Cerebellum (tissue), 4 donors: ENCODE measurements at places on chromosomes 3 and 15.

DNA sequence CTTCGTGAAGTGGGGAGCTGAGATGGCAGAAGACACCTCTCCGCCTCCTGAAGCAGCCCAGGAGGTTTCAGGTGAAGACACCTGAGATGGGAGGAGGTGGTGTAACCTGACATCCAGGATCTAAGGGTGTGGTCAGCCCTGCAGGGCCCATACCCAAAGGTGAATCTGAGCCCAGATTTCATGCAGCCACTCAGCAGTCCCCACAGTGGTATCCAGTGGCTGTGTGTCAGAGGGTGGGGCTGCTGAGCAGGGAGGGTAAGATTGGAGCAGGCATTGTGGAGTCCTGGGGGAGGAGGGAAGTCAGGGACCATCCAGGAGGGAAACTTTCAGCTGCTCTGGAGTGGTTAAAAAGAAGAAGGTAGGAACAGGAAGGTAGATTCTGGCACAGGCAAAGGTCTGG lies 46.0 kb upstream of the SMAD6 start:
- no peak for DNase-seq

- DNase-seq, result no peak
These were observed 7.6 kb downstream of the C15orf39 start for GRCh38 chr15:75209289-75209676.

DNA sequence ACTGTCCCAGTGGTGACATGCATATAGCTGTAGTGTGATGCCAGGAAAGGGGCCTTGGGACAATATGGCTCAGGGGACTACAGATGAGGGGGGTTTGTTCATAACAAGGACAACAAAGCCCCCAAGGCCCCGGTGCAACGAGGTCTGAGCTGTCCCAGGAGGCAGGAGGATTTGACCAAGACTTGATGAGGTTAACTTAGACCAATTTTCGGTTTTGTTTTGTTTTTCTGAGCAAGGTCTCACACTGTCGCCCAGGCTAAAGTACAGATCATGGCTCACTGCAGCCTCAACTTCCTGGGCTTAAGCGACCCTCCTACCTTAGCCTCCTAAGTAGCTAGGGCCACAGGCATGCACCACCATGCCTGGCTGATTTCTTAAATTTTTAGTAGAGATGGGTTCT lies 23.8 kb downstream of the EFCAB12 start:
- DNase-seq, result no peak

DNA sequence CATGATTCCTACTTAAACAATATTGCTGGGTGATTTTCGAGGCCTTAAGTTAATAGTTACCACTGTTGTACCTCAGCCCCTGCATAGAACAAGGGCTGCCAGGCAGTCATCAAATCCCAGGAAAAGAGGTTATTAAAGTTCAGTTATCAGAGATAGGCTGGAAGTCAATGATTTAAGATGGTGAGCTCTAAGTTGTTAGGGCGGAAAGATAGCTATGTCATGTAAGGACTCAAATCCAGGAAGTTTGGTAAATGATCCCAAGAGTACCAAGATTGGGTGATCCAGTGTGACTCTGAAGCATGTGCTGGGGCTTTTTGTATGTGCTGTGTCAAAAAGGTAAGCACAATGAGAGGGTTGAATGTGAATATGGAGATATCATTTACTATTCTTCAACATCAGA lies 287.9 kb downstream of the NLGN1 start:
- DNase-seq, result no peak

DNA sequence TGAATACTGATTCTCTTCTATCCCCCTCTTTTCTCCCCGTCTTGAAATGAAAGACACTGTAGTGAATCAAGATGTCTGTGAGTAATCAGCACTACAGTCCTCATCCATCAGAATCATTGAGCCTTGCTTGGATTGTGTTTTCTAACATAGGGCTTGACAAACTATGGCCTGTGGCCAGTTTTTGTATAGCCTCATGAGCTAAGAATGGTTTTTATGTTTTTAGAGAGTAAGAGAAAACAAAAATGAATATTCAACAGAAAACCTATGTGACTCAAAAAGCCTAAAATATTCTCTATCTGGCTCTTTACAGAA lies 55.2 kb downstream of the PPM1L start:
- DNase-seq, result no peak

GRCh38 chr3:177058648-177059047 lies 138.6 kb downstream of the TBL1XR1 start:
- no peak for DNase-seq

DNA sequence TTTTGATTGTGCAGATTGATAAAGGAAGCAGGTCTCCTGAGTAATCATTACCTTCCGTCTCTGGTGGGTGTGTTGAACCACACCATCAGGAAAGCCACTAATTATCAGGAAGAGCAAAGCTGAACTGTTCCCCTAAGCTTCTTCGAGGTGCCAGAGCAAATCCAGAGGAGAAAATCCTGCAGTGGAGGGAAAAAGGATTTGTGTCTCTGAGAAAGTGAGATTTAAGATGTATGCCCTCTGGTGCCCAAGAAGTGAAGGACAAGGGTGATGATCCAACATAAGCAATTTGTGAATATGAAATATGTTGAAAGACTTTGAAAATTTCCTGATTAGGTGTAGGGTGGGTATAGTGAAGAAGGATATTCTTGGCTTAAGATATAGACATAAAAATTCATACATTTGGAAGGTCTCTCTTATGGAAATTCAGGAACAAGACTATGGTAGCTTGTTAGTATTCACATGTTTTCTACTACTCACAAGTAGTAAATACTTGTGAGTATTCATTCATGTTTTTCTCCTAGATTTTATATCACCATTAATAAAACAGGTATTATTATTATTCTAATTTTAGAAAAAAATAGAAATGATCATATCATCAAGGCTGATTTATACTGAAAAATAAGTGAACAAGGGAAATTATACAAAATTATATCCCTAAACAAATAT lies 34.8 kb downstream of the COMMD2 start:
- DNase-seq, result peak; percentile 49
